ENCODE measurements at places on chromosomes 7 and 10.
A peak's percentile ranks its signal among the peaks of the same experiment; 100 is the strongest.

- no peak overlapping the region for H3K27ac ChIP-seq
- no peaks in the 10 kb centered on the region for H3K36me3 ChIP-seq
- H3K27me3 ChIP-seq, result no peaks in the 10 kb centered on the region
- no peaks in the 10 kb centered on the region for H3K4me1 ChIP-seq
These were observed 320.6 kb downstream of the FRMD4A start for GRCh38 chr10:14010101-14010558.

- peaks cover 74% of the 10 kb centered on the region for H3K4me1 ChIP-seq
- no peaks in the 10 kb centered on the region for H3K36me3 ChIP-seq
- no peak overlapping the region for H3K4me3 ChIP-seq
- no peak for DNase-seq
- peaks cover 3% of the 10 kb centered on the region for H3K27me3 ChIP-seq
- peak overlapping the region; percentile 58 for H3K27ac ChIP-seq
These were observed 10.9 kb downstream of the PDZD8 start for GRCh38 chr10:117364110-117364960.

- peaks cover 88% of the 10 kb centered on the region for H3K4me1 ChIP-seq
- no peaks in the 10 kb centered on the region for H3K27me3 ChIP-seq
- no peak overlapping the region for H3K4me3 ChIP-seq
- peak overlapping the region; percentile 76 for H3K27ac ChIP-seq
- H3K36me3 ChIP-seq, result peaks cover 62% of the 10 kb centered on the region
These were observed 86.1 kb downstream of the EGFR start for GRCh38 chr7:55104712-55105433.

DNA sequence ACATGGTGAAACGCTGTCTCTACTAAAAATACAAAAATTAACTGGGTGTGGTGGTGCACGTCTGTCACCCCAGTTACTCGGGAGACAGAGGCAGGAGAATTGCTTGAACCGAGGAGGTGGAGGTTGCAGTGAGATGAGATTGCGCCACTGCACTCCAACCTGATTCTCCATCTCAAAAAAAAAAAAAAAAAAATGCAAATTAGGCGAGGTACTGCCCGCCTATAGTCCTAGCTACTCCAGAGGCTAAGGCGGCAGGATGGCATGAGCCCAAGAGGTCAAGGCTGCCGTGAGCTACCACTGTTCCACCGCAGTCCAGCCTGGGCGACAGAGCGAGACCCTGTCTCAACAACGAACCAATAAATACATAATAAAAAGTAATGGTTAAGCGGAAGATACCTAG is 1.1 kb upstream of the EIF4H start:
- H3K4me1 ChIP-seq, result peaks cover 21% of the 10 kb centered on the region
- H3K27ac ChIP-seq, result peak overlapping the region; percentile 76
- peaks cover 29% of the 10 kb centered on the region for H3K36me3 ChIP-seq
- no peaks in the 10 kb centered on the region for H3K27me3 ChIP-seq

DNA sequence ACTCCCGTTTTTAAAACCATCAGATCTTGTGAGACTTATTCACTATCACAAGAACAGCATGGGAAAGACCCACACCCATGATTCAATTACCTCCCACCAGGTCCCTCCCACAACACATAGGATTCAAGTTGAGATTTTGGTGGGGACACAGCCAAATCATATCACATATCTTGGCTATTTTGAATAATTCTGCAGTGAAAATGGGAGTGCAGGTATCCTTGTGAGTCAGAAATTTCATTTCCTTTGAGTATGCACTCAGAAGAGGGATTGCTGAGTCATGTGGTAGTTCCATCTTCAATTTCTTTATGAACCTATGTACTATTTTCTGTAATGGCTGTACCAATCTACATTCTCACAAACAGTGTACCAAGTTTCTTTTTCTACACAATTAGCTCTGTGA is 125.8 kb downstream of the ANKRD7 start:
- no peak overlapping the region for H3K4me3 ChIP-seq
- no peak overlapping the region for H3K27ac ChIP-seq
- H3K36me3 ChIP-seq, result no peaks in the 10 kb centered on the region
- no peak for DNase-seq

GRCh38 chr7:31805209-31805818 is 118.3 kb downstream of the PPP1R17 start:
- DNase-seq, result no peak
- H3K27ac ChIP-seq, result no peak overlapping the region
- no peaks in the 10 kb centered on the region for H3K27me3 ChIP-seq
- H3K4me1 ChIP-seq, result no peaks in the 10 kb centered on the region
- no peaks in the 10 kb centered on the region for H3K36me3 ChIP-seq

DNA sequence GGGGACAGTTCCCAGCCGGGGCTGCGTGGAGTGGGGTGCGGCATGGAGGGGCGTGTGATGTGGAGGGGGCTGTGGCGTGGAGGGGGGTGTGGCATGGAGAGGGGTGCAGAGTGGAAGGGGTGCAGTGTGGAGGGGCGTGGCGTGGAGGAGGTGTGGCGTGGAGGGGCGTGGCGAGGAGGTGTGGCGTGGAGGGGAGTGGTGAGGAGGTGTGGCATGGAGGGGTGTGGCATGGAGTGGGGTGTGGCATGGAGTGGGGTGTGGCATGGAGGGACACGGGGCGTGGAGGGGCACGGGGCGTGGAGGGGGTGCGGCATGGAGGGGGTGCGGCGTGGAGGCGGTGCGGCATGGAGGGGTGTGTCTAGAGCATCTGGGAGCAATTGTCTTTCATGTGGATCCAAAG is 33.6 kb downstream of the NKX6-2 start:
- no peak overlapping the region for H3K27ac ChIP-seq
- H3K27me3 ChIP-seq, result no peaks in the 10 kb centered on the region
- H3K4me1 ChIP-seq, result no peaks in the 10 kb centered on the region
- DNase-seq, result no peak

DNA sequence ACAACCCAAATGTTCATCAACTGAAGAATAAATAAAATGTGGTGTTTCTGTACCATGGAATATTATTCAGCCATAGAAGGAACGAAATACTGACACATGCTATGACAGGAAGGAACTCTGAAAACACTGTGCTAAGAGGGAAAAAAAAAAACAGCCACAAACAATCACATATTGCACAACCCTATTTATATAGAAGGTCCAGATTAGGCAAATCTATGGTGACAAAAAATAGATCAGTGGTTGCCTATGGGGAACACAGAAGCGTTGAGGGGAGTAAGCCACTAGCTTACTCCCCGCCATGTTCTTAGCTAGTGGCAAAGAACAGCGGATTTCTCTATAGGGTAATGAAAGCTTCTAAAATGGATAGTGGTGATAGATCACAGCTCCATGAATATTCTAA is 198.4 kb downstream of the TPST1 start:
- H3K4me1 ChIP-seq, result no peaks in the 10 kb centered on the region
- H3K4me3 ChIP-seq, result no peak overlapping the region
- H3K36me3 ChIP-seq, result peaks cover 3% of the 10 kb centered on the region
- DNase-seq, result no peak
- peaks cover 2% of the 10 kb centered on the region for H3K27me3 ChIP-seq

GRCh38 chr7:30927559-30927958 is 15.9 kb downstream of the AQP1 start:
- DNase-seq, result no peak
- no peaks in the 10 kb centered on the region for H3K4me1 ChIP-seq
- H3K27ac ChIP-seq, result no peak overlapping the region
- H3K27me3 ChIP-seq, result no peaks in the 10 kb centered on the region
- H3K36me3 ChIP-seq, result no peaks in the 10 kb centered on the region
- H3K4me3 ChIP-seq, result no peak overlapping the region

- peaks cover 16% of the 10 kb centered on the region for H3K4me1 ChIP-seq
- H3K27ac ChIP-seq, result no peak overlapping the region
- no peaks in the 10 kb centered on the region for H3K27me3 ChIP-seq
- H3K36me3 ChIP-seq, result no peaks in the 10 kb centered on the region
- DNase-seq, result no peak
These were observed 60.3 kb upstream of the ABLIM1 start for GRCh38 chr10:114718374-114718773.

DNA sequence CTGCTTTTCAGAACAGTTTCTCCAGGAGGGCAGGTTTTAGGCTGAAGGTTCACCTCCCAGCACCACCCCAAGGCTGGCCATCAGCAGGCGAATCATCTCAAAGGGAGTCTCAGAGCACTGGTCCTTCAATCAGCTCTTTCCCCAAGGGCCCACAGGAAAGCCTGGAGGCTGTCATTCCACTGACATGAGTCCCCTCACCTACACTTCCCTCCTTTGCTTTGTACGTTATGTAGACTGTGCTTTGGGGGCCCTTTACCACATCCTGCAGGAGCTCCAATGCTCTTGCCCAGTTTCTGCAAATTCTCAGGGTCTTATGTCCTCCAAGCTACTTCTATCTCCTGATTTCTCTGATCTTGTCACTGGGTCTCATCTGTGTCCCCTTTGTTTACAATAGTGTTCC is 15.4 kb downstream of the WDFY4 start:
- no peaks in the 10 kb centered on the region for H3K36me3 ChIP-seq
- H3K27me3 ChIP-seq, result peaks cover 3% of the 10 kb centered on the region
- no peak for DNase-seq
- no peak overlapping the region for H3K27ac ChIP-seq
- H3K4me3 ChIP-seq, result no peak overlapping the region

DNA sequence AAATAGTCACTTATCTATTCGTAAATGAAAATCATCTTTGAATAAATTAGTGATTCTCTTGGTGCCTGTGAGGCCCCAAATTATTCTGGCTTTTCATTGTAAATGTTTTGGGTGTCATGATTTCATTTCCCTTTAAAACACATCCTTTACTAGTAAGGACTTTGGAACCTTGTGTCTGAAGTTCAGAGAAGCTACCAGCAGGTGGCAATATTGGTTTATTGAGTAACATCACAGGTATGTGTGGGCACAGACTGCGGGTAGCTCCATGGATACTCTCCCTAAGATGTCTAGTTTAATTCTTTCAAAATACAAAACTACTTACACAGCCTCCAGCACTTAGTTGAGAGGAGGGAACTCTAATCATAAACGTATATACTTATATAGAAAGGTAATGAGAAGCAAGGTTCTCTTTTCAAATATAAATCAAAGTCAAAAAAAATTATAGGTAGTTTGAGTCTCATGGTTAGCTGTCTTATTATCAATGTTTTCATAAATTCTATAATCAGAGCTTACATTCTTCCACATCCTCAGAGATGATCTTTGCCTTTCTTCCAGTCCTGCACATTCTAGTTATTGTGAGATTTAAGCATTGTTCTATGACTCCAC is 449.6 kb downstream of the GRM8 start:
- no peak overlapping the region for H3K4me3 ChIP-seq
- H3K36me3 ChIP-seq, result no peaks in the 10 kb centered on the region
- DNase-seq, result no peak
- no peaks in the 10 kb centered on the region for H3K4me1 ChIP-seq
- no peaks in the 10 kb centered on the region for H3K27me3 ChIP-seq

DNA sequence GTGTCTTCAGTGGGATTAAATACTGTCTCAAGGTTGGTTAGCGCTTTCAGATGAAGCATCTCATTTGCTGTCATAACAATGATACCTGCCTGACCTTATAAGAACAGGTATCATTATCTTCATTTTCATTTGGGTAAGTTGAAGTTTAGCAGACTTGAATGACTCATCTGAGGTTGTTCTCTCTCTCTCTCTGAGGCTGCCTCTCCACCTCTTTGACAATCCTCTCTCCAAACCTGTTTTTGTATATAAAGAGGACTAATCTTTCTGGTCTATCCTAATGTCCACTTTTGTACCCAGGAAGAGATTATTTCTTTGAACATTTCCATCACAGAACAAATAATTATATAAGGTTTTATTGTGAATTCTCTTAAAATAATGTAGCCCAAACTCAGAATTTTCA is 291.4 kb downstream of the KLF6 start:
- H3K27me3 ChIP-seq, result no peaks in the 10 kb centered on the region
- H3K4me3 ChIP-seq, result no peak overlapping the region
- no peak for DNase-seq

DNA sequence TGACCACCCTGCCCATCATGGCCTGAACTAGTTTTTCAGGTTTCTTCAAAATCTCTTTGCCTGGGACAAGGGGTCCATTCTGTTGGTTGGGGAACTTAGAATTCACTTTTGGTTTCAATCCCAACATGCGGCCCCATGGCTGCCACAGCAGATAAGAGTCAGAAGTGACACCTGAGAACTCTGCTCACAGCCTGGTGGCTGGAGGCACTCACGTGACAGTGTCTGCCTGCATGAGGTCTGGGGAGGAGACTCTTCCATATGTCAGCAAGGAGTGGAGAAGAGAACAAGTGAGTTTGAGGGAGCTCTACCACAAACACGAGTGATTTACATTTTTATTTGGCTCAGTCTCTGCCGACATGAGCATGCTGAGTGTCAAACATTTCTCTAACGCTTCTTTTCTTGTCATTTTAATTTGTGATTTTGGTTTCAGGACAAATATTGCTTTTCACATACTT is 370.4 kb downstream of the TNS3 start:
- no peak for DNase-seq
- no peak overlapping the region for H3K27ac ChIP-seq
- H3K27me3 ChIP-seq, result peaks cover 5% of the 10 kb centered on the region
- H3K4me3 ChIP-seq, result no peak overlapping the region
- no peaks in the 10 kb centered on the region for H3K36me3 ChIP-seq

All from RWPE2 (cell line).